C1 segment of cervical spinal cord (tissue), 14 donors: ENCODE measurements at places on chromosomes 7 and 10.

GRCh38 chr7:130486114-130486953 lies 5.6 kb upstream of the MEST start:
- peak; percentile 30 for DNase-seq

DNA sequence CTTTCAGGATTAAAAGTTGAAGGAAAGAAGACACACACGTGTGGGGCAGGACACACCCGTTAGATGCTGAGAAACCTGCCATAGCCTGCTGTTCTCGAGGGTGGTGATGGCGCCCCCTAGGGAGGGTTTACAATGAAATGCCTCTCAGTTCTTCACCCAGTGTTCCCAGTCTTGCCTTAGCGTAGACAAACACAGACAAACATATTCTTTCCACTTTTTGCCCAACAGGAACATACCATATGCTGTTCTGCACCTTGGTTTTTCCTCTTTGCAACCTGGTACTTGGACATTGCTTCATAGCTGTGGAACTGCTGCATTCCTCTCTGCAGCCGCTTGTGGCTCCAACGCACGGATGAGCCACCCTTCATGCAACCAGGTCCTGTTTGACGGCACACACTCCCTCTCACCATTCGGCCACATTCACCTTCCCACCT lies 23.3 kb upstream of the HSPA12A start:
- DNase-seq = no peak

- DNase-seq = no peak
Measured at GRCh38 chr10:11610166-11610825, 1.2 kb downstream of the USP6NL start.

GRCh38 chr7:18425227-18425626 lies 70.3 kb upstream of the HDAC9 start:
- DNase-seq = no peak

DNA sequence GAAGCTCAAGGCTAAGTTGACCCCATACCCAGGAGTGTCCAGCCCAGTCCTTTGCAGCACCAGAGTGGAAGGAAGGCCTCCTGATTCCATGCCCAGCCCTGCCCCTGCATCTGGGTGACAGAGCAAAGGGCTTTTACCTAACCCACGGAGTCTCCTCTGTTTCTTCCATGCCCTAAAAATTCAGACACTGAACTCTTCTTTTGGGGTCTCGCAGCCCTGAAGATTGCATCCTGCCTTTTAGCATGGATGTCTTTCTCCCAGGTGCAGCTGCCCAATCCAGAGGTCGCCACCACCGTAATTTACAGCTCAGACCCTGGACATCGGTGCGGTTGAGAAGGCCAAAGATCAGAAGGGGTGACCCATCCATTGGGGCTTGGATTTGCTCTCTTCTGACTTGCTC lies 50.8 kb downstream of the CXCL12 start:
- DNase-seq = no peak

DNA sequence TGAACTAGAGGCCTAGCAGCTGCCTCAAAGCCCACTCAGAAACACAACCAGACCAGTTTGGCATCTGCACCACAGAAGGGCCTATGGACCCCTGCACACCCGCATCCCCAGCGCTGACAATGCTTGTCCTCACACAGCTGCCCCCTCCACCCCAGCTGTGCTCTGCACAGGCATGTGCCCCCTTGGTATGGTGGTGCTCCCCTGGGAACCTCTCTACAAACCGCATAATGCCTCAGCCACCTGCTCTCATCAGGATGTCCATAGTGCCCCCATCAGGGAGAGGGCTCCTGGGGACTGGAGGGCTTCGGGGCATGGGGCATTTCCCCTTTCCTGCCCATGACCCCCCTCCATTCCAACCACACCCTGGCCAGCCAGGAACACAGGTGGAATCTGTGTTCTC lies 347.5 kb downstream of the GRID1 start:
- no peak for DNase-seq

DNA sequence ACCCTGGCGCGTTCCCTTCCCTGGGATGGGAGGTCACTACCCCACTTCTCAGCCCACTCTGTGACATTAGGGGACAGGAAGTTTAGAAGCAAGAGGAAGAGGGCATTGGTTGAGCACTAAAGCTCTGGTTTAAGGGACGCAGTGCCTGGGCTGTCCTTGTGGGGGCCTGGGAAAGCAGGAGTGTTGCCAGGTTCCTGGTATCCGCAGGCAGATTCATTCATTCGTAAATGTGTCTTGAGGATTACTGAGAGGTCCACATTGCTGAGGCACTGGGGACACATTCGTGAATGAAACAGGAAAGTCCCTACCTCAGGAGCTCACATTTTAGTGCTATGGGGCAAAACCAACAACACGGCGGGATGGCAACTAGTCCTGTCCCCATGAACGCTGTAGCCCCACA lies 69.4 kb downstream of the COL13A1 start:
- DNase-seq = no peak

- no peak for DNase-seq
Measured at GRCh38 chr10:129219364-129219763, 247.7 kb upstream of the MGMT start.

GRCh38 chr7:135236727-135237126 lies 3.1 kb downstream of the STRA8 start:
- no peak for DNase-seq

DNA sequence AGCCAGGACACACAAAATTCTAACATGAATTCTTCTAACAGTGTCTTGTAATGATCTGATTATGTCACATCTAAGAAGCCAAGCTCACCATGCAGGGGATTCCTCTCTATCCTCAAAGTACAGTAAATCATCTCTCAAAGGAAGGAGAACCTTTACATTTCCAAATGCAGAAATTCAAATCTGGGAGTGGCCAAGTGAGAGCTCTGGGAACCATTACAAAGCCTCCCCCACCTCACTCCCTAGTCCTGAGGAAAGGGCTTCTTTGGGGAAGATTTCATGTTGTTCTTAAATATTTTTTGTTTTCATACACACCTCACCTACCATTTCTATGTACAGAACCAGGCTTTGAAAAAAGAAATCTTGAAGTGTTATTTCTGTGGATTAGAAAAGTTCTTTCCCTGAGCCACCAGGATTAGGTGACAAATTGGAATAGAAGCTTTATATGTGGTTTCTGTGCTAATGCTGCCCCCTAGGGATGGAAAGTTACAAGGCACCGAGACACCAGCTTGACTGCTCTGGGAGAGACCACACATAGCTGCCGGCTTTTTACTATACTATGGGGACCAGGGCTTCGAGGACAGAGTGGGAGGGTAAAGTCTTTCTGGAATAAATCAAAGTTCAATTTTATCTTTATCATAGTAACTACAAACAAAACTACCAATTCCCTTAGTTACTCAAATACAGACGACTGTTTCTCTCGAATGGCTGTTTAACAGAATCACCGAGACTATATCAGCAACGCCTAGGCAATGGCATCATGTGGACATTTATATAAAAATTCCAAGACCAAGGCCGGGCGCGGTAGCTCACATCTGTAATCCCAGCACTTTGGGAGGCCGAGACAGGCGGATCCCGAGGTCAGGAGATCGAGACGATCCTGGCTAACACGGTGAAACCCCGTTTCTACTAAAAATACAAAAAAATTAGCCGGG lies 116.1 kb downstream of the RNF216 start:
- peak; percentile 37 for DNase-seq

GRCh38 chr10:11307004-11307403 lies 289.3 kb downstream of the CELF2 start:
- DNase-seq = no peak

GRCh38 chr10:61179771-61180170 lies 235.8 kb upstream of the RHOBTB1 start:
- no peak for DNase-seq

- no peak for DNase-seq
Measured at GRCh38 chr10:117316701-117317100, 58.5 kb downstream of the PDZD8 start.

GRCh38 chr10:122835908-122836307 lies 9.7 kb downstream of the CUZD1 start:
- no peak for DNase-seq

DNA sequence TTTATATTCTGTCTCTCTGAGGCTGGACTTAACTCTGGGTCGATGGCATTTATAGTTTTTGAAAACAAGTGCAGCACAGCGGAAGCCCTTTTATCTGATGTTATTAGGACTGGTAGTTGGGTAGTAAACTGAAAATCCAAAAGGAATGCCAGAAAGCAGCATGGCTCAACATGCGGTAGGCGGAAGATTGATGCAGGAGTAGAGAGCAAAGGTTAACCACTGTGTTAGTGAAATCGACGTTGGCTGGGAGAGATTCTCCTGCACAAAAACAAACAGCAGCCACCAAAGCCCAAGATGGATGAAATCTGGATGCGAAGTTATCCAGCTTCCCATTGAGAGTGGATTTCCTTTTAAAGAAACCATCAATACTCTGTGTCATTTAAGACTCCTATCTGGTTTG lies 54.5 kb upstream of the EMX2 start:
- DNase-seq = no peak

DNA sequence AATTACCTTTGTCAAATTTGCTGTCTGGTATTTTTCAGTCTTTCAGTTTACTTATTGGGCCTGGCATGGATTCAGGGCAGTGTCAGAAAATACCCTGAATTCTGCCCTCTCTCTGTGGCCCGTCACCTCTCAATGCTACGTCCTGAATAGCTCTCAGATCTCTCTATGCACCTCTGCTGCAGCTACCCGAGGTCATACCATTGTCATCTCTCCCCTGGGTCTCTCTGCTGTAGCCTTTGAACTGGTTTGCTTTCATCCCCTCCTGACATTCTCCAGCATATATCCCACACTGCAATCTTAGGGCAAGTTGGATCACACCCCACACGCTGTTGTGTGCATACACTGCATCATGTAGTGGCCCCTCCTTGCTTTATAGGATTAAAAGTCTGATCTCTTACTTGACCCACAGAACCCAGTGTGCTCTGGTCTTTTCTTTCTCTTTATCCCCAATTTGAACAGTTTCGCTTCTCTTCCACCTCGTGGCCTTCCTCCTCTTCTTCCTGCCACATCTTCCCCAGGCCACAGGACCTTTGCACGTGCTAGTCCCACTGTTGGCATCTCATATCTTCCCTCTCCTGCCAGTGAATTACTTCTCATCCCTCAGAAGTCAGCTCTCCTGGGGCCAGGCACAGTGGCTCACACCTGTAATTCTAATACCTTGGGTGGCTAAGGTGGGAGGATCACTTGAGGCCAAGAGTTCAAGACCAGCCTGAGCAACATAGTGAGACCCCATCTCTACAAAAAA lies 372.9 kb downstream of the GALNT17 start:
- no peak for DNase-seq
